Astrocyte of the cerebellum (primary cell): ENCODE measurements at places on chromosomes 2 and 18.

- DNase-seq = no peak
Measured at GRCh38 chr18:77170890-77171410, 38.4 kb upstream of the MBP start.

DNA sequence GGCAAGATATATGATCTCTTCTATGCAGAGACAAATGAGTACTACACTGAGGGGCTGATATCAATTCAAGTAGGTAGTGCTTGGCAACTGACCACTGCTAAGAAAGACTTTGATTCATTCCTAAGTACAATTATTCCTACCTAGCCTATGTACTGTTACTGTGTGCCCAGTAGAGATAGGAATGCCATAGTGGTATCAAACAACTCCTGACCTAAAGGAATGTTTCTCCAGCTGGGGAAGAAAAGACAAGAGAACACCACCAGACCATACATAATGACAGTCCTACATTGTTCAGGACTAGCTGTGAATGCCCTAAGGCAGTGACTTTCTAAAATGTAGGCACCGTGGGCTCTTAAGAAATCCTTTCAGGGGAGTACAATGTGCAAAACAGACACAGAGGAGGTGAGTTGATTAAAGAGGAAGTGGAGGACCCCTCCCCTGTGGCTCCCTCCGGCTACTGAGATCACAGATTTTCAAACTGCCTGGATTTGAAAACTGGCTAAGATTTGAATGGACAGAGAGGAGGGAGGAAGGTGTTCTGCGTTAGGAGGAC is 89.1 kb downstream of the ANTXR1 start:
- no peak for DNase-seq

DNA sequence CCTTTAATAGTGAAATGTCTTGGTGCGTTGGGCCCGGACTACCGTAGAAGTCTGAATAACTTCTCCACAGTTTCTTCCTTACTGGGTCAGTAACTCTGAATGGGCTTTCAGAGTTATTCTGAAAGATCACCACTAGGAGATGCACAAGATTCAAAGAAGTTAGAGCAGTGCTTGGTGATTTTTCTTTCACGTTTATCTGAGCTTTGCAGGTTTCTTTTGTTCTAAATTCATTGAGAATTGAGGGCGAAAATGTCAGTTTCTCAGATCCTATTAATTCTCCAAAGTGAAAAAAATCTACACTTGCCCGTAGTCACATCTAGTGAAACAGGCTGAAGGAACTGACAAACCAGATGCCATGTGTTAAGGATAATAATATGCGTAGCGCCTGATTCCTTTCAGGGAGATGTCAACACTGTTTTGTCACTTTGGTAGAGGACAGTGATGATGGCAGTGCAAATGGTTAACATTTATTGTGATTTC is 70.1 kb downstream of the QPCT start:
- peak; percentile 69 for DNase-seq

DNA sequence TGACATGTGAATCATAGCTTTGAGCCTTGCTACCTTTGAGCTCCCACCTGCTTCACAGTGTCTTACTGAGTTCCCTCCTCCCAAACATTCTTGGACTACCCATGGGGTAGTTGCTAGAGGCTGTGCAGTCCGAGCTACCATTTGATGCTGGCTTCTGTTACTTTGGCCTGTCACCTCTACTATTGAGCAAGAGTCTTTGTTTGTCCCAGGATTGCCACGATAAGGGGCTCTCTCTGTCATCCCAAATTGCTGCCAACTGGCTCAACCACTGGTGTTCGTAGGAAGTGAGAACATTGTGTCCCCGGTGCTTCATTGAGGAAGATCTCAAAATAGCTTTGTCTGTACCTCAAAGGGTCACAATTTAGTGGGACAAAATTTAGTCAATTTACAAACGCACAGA is 59.1 kb upstream of the PAX8 start:
- DNase-seq = no peak

DNA sequence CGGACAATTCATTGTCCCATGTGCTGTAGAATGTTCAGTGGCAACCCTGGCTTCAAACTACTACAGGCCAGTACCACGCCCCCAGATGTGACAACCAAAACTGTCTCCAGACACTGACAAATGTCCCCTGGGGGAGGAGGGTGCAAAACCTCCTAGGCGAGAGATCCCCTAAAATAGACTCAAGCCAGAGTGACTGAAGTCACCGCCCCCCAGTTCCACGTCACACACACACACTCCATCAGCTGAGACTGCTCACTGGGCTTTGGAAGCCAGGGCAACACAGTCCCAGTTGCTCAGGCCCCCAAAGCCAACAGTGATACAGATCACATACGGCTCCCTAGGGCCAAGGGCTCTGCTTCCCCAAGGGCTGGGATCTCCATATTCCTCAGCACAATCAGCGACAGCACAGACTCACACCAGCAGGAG is 19.1 kb downstream of the HDAC4 start:
- DNase-seq = no peak

GRCh38 chr2:62150597-62151305 is 45.2 kb upstream of the B3GNT2 start:
- peak; percentile 50 for DNase-seq

GRCh38 chr18:21309248-21309647 is 67.2 kb downstream of the GREB1L start:
- no peak for DNase-seq

GRCh38 chr2:235116885-235117492 is 165.2 kb downstream of the SH3BP4 start:
- peak; percentile 26 for DNase-seq

DNA sequence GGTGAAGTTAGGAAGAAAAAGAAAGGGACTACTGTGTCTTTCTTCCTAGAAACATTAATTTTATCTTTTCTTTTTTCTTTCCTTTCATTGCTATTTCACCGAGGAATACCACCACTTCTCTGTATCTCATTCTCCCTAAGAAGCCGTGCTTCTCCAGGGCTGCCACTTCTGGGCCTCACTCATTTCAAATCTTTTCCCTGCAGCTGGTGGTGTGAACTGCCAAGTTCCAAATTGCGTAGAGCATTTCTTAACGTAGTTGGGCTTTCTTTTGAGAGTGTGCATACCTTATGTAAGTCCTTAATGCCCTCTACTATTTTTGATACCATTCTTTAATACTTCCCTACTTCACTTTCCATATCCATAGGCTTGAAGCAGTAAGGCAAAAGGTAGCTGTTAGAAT is 66.7 kb upstream of the CYP1B1 start:
- DNase-seq = no peak

DNA sequence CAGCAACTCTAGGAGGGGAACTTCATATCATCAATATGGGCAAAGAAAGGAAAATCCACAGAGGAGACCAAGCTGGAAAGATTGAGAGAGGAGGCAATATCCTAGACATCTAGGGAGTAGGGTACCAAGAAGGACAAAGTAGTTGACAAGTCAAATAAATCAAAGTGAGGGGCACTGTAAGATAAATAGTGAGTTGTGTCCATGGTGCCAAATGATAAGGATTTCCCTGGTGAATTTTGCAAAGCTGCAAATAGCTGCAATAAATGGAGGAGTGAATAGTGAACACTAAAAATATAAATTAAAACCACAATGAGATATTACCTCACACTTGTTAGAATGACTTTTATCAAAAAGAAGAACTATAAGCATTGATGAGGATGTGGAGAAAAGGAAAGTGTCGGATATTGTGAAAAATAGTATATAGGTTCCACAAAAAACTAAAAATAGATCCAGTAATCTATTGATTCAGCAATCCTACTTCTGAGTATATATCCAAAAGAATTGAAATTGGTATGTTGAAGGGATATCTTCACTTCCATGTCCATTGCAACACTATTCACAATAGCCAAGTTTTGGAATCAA is 258.2 kb upstream of the FN1 start:
- DNase-seq = no peak

- peak; percentile 80 for DNase-seq
Measured at GRCh38 chr18:22551536-22552151, 133.9 kb upstream of the CTAGE1 start.

GRCh38 chr2:205975082-205975949 is 110.7 kb downstream of the INO80D start:
- peak; percentile 22 for DNase-seq

DNA sequence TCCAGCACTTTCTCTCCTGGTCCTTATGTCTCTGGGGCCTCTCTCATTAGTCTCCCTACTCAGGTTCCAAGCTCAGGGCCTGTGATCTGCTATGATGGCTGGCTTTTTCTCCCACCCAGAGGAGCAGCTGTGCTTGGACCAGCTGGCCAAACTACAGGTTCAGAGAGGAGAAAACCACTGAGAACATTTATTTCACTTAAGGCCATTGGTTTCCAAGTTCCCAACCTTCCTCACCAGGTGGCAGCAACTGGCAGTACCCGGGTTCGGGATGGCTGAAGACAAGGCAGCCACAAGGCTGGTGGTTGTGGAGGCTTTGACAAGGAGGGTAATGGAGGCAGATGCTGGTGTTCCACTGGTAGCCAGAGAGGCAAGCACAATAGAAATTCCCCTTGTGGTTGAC is 29.9 kb upstream of the SELENOI start:
- DNase-seq = no peak

DNA sequence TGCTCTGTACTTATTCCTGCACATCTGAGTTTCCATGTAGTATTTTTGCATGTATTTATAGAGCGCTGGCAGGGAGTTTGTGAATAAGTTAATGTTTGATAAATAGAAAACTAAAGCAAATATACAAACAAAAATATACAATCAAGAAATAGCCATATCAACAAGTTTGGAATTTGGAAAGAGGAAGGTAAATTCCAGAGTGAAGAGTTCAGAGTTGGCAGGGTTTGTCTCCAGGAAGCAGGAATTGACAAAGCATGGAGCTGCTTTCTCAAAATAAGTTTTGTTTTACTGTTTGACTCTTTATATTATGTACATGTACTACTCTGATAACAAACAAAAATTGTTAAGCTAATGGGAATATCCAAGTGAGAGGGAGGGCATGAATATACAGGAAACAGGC is 80.3 kb downstream of the SPOPL start:
- DNase-seq = no peak

GRCh38 chr18:35378574-35378896 is 1.4 kb upstream of the ZNF396 start:
- no peak for DNase-seq

DNA sequence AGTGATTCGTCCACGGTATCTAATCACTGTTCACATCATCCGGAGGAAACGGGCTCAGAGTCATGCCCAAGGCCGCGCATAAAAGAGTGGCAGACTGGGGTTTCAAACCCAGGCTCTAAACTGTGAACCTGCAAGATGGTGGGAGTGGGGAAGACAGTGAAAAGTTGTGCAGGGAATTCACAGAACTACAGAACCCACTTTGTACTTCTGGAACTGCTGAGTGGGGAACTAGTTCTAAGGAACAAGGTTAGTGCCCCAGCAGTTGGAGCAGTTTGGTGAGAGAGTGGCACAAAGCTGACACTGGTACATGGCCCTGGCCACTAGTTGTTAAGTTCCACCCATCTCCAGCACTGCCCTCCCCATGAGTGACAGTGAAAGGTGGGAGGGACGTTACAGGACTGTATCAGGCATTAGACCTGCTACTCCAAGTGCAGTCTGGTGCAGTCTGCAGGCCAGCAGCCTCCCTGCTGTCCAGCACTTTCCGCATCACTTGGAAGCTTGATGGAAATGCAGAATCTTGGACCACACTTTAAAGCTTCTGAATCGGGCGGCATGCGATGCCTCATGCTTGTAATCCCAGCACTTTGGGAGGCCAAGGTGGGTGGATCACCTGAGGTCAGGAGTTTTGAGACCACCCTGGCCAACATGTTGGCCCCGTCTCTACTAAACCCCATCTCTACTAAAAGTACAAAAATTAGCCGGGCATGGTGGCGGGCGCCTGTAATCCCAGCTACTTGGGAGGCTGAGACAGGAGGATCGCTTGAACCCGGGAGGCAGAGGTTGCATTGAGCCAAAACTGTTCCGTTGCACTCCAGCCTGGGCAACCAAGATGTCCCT is 47.3 kb downstream of the C2orf42 start:
- DNase-seq = no peak

DNA sequence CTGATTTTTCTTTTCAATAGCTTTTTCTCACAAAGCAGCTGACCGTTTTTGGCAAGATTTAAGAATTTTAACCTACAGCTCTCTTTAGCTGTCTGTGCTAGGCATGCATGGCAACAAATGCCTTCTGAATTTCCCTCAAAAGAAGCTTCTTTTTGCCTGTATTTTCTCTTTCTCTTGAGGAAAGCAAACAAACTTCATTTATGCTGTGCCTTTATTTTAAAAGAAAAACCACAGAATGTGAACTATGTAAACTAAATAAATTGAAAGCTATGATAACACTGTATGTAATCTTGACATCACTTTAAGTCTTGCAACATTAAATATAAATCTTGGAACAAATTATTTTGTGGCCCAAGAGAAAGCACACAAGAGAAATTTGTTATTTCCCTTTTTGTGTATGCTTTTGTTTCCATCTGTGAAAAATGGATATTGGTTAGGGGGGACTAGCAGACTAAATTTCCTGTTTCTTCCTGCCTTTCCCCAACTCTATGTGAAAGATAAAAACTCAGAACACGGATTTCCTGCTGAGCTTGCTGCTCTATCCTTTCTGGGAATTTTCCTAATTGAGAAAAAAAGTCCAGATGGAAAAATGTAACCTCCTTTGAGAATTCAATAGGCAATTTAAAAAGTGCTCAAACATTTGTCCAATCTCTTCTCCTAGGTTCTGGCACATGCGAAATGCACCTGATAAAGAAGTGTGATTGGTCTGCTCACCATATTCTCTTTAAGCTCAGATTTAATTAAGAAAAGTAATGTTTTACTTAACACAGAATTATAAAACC is 20.9 kb upstream of the TFPI start:
- peak; percentile 20 for DNase-seq

DNA sequence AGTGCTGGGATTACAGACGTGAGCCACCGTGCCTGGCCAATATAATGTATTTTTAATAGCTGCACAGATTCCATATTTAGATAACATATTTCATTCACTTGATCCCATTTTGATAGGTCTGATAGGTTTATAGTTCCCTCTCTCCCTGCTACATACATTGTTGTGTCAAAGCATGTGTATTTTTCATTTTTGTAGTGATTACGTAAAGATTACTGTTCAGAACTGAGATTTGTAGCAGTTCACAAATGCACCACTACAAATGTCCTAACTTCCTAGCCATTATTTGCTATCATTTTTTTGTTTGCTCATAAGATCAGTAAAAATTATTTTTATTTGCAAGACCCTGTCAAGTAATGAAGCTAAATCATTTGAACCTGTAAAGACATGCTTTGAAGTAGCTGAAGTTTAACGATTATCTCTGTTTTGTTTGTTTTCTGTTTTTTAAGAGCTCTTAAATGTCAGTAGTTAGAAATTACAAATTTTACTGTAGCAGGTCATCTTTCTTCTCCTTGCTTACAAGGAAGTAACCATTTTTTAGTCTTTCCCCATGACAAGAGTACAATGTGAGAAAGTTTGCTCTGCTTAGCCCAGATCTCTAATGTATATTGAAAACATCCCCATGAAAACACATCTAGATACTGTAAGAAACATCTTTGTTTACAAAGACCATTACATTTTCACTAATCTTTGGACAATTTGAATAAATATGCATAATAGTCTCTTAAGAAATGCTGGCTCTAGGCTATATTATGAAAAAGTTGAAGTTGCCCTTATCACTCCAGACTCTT is 54.1 kb downstream of the EML4 start:
- DNase-seq = no peak

DNA sequence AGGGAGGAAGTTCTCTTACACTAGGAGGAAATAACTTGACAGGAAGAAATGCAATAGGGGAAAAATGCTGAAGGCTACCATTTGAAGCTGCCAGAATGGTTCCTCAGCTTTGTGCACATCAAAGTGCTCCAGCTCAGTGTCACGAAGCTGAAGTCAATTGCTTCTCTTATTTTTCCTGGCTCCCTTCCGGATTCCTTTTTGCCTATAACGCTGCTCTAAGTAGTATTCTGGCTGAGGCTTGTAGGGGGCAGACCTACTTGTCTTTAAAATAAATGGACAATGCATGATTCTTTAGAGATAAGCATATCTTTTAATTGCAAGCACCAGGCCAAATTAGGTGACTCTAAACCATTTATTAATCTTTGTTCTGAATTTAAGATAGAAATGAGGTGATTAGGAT is 60.3 kb upstream of the SCN1A start:
- DNase-seq = no peak
